CD4-positive, alpha-beta T cell treated with Interferon gamma for 1 hour (primary cell): ENCODE measurements at places on chromosomes 16 and 17.

- no peak for DNase-seq
These were observed 451 bp downstream of the IL32 start for GRCh38 chr16:3065742-3066439.

DNA sequence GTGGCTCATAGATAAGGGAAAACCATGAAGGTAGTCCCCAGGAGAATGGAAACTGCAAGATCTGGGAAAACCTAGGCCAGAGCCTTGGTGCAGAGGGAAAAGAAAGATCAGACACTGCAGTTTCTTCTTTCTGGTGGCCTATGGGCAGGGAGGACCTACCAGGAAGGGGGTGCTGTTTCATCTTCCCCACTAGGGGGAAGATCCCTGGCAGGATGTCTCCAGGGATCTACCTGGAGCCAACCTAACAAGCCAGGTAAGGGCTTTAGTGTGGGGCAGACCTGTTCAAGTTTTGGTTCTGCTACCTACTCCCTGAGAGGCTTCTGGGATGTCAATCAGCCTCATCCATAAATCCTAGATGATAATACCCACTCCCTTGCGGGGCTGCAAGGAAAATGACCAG, 21.4 kb downstream of the TOM1L2 start:
- DNase-seq: no peak

DNA sequence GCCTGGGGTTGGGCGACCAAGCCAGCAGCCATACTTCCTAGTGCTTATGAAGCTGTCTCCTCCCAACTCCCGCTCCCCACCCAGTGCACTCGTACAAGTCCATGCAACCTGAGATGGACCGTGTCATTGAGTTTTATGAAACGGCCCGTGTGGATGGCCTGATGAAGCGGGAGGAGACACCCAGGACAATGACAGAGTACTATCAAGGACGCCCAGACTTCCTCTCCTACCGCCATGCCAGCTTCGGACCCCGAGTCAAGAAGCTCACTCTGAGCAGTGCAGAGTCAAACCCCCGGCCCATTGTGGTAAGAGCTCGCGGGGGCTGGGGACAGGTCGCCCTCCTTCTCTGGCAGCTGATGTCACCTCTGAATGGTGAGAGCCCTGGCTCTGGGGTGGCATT, 11.0 kb upstream of the KATNB1 start:
- DNase-seq: no peak

- no peak for DNase-seq
These were observed 2.0 kb downstream of the RBBP6 start for GRCh38 chr16:24541233-24541933.

GRCh38 chr17:66949501-66949900, 15.0 kb upstream of the CACNG4 start:
- DNase-seq: no peak

DNA sequence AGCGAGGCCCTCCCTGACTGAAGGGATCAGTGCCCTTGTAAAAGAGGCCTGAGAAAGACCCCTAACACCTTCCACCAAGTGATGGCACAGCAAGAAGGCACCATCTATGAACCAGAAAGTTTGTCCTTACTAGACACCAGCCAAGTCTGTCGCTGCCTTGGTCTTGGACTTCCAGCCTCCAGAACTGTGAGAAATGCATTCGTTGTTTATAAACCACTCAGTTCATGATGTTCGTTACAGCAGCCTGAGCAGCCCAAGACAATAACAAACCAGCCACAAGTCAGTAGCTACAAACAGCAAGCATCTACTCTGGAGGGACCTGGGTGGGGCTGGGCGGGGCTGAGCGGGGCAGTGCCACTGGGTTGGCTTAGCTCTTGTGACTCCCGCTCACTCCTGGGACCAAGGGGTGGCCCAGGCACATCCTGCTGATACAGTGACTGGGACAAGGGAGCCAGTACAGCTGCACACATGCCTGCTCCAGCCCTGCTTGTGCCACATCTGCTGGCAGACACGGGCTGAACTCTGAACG, 234.9 kb downstream of the IRF8 start:
- no peak for DNase-seq

- no peak for DNase-seq
These were observed 89.7 kb downstream of the MARCHF10 start for GRCh38 chr17:62718429-62718828.

- no peak for DNase-seq
These were observed 163.3 kb downstream of the HS3ST2 start for GRCh38 chr16:22977294-22977697.

DNA sequence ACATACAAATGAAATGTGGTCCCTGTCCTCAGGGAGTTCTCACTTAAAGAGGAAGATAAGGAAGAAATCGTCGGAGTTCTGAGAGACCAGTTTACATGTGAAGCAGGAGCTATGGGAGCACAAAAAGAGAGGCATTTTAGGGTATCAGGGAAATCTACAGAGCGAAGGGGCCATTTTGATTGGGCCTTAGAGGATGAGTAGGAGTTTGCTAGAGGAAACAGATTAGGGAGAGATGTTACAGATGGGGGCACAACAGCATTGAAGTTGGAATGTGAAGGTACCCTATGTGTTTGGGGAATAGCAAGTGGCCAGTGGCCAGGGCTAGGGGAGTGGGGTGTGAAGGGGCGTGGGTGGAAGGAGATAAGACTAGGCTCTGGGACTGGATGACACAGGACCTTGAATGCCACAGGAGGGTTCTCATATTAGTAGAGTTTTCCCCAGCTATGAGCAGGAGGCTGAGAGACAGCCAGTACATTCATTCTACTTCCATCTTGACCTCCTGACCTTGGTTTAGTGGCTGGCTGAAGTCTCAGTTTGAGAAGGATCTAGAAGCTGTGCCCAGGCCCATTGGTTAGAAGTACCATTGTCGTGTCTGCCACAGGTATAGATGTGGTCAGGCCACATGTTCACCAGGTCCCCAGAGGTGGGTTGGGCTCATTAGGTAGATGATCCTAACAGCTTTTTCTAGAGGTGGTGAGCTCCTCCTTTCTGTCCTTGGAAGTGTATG, 34.8 kb downstream of the CPNE2 start:
- DNase-seq: no peak

- no peak for DNase-seq
These were observed 529.1 kb downstream of the MAF start for GRCh38 chr16:79071424-79071823.

DNA sequence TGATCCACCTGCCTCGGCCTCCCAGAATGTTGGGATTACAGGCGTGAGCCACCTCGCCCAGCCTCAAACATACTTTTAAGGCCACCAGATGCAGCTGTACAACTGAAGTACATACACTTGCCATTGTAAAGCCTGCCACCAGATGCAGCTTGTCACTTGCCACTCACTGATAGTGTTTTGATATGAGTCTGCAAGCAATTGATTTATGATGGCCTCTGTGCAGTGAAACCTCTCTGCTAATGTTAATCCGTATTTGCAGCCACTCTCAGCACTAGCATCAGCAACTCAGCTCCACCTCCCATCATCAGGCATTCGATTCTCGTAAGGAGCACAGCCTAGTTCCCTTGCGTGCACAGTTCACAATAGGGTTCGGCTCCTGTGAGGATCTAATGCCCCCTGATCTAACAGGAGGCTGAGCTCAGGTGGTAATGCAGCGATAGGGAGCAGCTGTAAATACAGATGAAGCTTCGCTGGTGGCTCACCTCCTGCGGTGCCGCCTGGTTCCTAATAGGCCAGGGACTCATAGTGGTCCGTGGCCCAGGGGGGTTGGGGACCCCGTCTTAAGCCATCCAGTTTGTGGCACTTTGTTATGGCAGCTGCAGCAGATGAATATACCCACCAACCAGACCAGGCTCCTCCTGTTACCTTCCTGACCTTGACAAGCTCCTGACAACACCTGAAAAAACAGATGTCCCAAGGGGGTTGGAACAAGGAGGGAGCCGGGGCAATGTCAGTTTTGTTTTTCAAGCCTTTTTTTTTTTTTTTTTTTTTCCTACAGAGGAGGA, 1.3 kb upstream of the HERPUD1 start:
- DNase-seq: no peak

DNA sequence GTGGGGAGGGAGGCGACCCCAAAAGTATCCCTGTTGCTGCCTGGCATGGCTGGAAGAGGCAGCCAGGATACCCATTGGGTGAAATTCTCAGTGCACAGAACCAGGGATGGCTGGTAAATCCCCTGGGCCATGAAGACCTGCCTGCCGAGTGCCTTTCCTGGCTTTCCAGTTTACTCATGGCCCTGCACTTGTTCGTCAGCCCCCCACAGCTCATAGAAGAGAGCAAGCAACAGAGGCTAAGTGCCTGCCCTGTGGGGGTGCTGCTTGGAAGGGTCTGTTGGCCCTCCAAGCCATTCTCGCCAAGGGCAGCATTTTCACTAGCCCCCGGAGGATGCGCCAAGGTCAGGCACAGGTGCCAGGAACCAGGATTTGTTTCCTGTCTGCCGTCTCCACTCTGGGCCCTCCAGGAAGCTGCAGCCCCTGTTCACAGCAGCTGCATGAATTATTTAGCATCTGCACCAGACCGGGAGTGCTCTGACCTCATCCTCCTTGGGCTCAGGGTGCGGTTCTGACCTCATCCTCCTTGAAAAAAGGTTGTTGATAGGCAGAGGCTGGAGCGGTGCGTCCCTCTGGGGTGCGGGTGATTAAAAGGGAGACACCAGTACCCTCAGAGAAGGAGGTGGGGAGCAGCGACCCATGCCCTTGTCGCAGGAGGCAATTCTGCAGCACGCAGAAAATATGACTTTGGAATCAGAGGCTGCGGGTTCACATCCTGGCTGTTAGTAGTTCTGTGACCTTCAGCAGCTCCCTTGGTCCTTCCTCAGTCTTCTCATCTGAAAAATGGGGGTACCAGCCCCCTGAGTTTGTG, 14.2 kb upstream of the CD300A start:
- no peak for DNase-seq

DNA sequence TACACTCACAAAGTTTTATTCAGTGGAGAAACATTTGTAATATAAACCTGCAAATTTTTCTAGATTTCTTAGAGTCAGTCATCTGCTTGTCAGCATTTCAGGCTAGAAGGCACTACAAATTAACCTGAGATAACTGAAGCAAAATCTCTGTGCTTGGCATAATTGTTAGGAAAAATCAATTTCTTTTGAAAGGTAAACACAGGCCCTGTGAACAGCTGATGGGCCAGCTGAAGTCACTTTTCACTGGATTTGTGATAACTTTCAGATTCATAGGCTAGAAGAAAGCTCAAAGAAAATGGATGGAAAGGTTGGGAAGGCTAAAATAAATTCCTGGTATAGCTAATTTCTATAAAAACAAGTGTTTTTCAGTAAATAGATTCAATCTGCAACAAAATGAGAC, 34.0 kb upstream of the SLC6A2 start:
- DNase-seq: no peak

DNA sequence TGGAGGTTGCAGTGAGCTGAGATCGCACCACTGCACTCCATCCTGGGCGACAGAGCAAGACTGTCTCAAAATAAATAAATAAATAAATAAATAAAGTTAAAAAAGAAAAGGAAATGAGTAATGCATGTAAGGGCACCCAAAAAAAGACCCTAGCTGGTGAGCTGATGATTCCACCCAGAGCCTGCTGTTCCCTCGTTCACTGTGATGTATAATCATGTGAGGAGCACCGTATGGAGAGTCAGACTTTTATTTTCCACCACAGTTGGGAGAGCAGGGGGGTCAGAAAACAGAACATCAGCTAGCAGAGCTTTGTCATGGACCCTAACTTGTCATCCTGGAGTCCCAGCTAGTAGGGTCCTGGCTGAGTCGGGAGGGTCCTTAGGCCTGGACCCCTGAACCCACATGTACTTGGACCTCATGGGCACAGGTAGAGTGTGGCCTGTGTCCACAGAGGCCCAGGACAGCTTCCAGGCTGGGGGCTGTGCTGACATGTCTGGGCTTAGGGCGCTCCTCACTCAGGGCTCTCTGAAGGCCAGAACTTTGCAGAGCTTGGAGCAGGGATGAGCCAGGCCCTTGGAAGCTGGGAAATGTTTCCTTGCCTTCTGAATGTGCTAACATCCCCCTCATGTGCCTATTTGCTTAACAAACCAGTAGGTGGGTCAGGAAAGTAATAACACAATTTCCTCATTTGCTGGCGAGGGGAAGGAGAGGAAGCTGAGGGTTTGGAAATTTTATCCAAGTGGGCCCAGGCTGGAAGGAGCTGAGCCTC, 18.8 kb upstream of the LASP1NB start:
- DNase-seq: no peak

GRCh38 chr16:5065813-5066212, at the start of gene C16orf89:
TSS of gene C16orf89 (minus strand) at chr16:5065956. CDS start at chr16:5065908, 48 bp downstream.
- DNase-seq: no peak

- DNase-seq: no peak
These were observed 82.3 kb downstream of the ARHGAP23 start for GRCh38 chr17:38510421-38511149.

DNA sequence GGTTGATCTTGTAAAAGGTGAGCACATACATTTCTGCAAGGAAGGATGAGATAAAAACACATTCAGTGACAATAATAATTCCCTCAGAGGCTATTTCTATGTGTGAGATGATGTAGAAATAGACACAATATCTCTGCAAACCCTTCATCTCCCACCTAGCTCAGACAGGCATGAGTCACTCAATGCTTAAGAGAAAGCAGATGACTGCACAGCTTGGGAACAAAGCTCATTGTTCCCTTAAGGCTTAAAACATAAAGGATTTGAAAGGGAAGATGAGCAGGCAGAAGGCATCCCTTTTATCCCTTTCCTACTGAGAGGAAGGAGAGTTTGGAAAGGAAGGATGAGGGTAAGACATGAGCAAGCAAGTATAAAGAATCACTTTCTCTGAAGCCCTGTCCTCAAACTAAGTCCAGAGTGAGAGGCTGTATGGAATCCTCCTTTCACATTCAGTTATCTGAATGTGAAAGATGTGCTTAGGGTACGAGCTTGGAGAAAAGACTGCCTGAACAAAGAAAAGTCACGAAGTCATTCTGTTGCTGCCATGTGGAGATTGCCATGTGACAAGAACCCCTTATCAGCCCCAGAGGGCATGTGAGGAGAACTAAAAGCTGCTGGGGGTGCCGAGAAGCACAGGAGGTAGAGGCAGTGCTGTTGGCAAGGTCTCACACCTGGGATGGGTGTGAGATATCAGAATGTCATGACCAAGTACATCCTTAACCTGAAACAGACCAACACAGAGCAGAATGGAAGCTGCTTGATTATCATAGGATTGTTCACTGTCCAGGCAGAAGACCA, 58.2 kb downstream of the CNTNAP4 start:
- DNase-seq: no peak

DNA sequence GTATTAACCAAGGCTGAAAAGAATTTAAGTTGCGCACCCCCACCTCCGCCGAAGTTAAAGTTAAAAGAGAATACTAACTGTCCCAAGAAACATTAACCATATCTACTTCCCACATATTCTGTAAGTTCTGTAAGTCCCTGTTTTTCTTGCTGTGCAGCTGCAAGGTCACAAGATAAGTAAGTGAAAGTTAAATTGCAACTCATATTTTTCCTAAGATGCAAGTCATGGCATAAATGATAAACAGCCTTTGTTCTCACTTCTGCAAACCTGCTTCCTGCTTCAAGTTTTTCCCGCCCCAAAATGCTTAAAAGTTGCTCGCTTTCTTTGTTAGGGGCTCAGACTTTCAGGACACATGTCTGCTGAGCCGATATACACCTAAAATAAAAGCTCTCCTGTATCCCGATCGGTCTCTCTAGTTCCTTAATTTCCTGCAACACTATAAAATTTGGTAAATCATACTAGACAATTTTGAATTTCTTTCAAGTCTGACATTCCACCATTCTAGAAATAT, 32.6 kb upstream of the ABCA9 start:
- DNase-seq: no peak

- DNase-seq: peak; percentile 47
These were observed 22.0 kb downstream of the KPNA2 start for GRCh38 chr17:68057531-68057952.
